ENCODE measurements at places on chromosomes 4 and X.
A peak's percentile ranks its signal among the peaks of the same experiment; 100 is the strongest.

DNA sequence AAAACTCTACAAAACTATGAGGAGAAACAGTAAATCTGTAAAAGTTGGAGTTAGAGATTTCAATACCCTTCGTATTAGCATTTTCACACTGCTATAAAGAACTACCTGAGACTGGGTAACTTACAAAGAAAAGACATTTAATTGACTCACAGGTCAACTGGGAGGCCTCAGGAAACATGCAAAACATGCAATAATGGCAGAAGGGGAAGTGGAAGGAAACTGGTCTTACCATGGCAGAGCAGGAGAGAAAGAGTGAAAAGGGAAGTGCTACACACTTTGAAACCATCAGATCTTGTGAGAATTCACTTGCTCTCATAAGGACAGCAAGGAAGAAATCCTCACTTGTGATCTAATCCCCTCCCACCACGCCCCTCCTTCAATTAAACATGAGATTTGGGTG is 949.9 kb downstream of the TECRL start:
- DNase-seq = peak; percentile 33

DNA sequence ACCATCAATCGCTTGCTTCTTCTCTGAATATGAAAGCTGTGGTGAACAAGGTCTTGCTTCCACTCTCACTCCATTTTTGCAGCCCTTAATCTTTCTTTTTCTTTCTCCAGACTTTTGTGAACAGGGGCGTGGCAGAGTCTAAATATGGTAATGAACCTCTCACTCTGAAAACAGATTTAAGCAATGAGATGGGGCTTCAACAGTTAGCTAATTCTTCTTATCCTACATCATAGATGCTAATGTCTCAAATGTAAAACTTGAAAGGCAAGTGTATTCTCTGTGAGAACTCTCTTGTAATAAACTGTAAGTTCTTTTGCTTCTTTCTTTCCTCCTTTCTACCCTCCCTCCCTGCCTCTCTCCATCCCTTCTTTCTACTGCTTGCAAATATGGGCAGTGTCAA is 106.5 kb upstream of the ANK2 start:
- DNase-seq = no peak

- no peak for DNase-seq
Measured at GRCh38 chr4:112975567-112976355, 73.7 kb upstream of the ANK2 start.

DNA sequence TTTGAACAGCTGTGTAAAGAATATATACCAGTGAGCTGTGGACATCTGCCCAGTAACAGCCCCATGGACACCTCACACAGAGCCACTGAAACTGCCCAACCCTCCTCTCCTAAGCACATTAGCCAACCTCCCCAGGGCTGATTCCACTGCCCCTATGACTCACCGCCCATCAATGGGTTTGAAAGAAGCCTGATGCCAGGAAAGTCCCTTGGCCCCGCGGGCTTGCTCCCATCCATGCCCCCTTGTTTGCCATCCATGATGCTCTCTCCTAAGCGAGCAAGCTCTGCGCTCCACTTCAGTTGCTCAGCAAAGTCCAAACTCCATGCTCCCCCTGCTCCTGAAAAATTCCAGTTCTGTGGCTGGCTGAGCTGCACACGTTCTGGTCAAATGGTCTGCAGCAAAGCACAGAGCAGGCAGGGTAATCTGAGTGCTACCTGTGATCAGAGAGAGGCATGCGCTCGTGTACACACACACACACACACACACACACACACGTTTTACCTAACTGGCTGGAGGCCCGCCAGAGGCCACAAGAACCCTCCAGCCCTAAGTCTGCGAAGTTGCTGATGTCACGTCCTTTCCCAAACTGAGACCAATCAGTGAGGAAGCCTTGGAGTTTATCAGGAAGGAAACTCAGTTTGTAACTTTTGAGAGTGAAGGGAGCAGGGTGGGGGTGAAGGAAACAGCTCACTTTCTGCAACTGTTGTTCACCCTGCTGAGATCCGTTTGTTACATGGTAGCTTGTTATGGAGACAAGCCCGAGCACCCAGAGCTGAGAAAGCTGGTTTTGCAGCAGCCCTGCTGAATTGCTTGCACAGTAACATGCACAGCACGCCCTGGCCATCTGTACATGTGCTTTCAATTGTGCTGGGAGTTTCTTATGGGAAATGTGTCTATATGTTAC is at the start of gene ASB9:
TSS of gene ASB9 (minus strand) at position 466 of the 904 bp plus-strand sequence. CDS start at position 257, 209 bp downstream.
- no peak for DNase-seq

- peak; percentile 78 for DNase-seq
Measured at GRCh38 chrX:53435997-53436396, 1.8 kb upstream of the HSD17B10 start.

- no peak for DNase-seq
Measured at GRCh38 chr4:110705440-110705782, 82.5 kb upstream of the PITX2 start.

DNA sequence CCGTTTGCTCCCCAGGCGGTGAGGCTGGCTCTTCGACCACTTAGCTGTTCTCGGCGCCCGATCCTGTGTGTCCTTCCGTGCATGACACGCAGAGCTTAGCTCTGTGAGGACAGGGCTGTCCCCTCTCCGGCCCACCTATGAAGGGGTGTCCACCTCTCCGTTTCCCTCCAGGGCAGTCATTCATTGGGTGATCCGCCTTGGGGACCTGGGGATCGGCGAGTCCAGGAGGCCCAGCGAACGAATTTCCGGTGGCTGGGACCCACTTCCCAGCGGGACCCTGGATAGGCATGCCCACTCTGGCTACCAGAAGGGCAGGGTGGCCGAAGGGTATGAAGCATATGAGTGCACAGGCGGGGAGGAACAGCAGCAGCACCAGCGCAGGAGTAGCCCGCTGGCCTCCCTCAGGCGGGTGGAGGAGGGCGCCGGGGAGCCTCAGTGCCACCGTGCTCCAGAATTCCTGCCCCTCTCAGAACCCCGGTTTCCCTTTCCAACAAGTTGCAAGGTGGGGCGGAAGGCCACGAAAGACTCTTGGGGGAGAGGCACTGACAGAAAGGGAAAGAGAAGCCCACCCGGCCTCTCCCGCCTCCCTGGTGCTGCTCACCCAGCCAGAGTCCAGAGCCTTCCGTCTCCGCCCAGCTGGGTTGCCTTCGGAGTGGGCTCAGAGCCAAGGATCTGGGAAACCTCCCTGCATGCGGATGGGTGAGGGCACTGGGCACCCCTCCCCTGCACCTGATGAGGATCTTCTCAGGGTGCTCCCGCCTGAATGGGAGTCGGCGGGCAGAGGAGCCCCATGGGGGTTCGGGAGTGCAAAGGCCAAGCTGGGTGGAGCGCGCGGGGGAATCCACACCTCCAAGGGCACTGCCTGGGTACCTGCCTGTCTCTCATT is 8.6 kb downstream of the HMX1 start:
- no peak for DNase-seq

- peak; percentile 7 for DNase-seq
Measured at GRCh38 chrX:14073071-14073470, 43.4 kb upstream of the GEMIN8 start.

- DNase-seq = no peak
Measured at GRCh38 chr4:118911238-118911703, 22.6 kb downstream of the SYNPO2 start.

DNA sequence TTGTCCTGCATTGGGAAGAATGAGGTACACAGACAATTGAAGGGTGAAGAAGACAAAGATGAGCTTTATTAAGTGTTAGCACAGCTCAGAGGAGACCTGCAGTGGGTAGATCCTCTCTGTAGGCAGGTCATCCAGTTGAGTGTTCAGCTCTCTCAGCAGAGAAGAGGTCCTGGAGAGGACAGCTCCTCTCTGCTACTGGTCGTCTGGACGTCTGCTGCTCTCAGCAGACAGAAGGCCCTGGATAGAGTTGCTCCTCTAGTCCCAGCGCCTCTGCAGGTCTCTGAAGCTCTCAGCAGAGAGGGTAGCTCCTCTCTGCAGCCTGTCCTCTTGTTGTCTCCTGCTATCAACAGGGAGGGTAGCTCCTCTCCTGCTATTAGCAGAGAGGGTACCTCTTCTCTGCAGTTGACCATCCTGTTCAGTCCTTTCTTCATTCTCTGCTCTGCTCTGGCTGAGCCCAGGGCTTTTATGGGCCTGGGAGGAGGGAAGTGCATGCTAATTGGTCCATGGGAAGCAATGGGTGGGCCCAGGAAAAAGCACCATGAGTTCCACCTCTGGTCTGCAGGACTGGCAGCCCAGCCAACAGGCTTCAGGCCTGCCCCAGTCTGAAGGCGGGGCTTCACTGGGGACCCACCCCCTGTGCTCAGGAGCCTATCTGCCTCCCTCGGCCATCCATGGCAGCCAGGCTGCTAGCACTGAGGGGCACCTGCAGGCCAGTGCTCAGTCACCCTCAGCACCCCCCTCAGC is 54.1 kb upstream of the IBSP start:
- no peak for DNase-seq

GRCh38 chrX:46628460-46629371 is 55.2 kb downstream of the CHST7 start:
- DNase-seq = peak; percentile 59

DNA sequence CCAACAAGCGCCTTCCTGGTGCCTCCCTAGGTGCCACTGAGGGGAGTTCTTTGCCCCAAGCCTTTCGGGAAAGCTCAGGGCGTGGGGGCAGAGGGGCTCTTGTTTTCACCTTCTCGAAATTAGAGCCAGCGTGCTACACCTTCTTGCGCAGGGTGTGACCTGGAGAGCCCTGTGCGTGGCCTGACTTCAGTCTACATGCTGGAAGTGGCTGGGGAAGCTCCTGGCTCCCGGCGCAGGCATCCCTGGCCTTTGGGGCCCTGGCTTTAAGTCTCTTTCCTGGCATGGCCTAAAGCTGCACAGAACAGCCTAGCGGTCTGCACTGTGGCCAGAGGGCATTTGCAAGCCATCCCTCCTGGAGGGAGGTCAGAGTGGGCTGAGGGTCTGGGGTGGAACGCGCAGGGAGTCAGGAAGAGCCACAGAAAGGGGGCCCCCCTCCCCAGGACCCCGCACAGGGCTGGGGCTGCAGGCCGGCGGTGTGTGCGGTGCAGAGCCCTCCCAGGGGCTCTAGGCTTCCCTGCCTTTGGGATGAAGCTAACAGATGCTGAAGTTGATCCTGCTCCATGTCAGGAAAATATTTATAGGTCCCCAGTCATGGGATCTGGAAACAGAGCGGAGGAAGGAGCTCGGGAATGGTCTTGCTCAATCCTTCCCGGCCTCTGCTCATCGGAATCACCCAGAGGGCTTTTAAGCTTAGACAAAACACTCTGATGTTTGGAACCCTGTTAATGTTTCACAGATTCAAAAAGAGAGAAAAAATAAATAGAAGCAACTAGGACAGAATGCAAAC is 781 bp upstream of the SPON2 start:
- DNase-seq = no peak

DNA sequence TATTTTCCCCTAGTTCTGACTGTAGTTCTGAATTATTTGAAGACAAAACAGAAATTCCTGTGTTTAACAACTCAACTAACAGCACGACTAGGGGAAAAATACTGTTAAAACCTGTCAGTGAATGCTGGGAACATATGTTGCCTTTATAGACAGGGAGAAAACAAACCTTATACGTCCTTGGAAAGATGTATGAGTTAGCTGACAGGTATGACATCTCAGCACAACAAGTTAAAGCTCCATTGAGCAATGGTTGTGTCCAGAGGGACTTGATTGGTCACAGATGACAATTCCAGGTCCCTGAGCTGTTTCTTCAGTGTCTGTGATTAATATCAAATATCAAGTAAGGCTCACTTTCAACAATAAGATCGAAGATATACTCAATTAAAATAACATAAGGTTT is 58.2 kb upstream of the DDIT4L start:
- no peak for DNase-seq

DNA sequence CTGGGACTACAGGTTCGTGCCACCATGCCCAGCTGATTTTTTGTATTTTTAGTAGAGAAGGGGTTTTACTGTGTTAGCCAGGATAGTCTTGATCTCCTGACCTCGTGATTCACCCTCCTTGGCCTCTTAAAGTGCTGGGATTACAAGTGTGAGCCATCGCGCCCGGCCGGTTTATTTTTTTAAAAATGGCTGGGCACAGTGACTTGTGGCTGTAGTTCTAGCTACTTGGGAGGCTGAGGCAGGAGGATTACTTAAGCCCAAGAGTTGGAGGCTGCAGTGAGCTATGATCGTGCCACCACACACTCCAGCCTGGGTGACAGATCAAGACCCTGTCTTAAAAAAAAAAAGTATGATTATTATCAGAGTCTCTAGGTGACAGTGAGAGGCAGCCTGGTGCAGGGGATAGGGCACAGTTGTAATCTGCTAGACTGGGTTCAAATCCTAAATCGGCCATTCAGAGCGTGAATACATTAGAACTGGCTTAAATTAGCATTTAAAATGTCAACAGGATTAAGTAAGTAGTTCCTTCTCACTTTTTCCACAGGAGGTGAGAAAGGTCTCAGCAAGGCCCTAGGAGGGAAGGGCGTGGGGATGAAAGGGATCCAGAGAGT is 435 bp upstream of the MGST2 start:
- DNase-seq = no peak

- no peak for DNase-seq
Measured at GRCh38 chrX:2682565-2683177, 8.4 kb upstream of the CD99 start.

DNA sequence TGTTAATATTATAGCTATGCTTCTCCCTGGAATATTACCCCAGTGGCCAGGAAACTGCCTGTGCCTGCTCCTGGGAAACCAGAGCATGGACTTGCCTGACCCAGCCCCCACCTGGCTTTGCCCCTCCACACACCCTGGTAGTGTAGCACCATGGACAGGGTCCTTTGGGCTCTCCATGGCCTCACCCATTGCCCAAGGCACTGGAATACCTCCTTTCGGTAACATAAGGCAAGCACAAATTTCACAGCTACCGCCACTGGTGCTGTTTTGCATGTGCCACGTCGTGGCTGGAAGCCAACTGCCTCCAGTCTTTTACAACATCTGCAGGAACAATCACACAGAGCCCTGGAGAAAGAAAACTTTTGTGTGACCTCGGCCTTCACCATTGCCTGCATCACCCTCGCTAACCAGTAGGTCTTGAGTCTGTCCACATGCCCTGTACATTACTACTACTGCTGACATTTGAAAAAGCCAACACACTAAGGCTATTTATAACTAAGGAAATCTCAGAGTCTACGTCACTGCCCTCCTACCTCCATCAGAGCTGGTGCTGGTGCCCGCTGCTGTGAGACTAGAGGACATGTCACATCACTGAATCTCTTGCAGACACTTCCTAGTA is 47.7 kb downstream of the HPGD start:
- DNase-seq = no peak

DNA sequence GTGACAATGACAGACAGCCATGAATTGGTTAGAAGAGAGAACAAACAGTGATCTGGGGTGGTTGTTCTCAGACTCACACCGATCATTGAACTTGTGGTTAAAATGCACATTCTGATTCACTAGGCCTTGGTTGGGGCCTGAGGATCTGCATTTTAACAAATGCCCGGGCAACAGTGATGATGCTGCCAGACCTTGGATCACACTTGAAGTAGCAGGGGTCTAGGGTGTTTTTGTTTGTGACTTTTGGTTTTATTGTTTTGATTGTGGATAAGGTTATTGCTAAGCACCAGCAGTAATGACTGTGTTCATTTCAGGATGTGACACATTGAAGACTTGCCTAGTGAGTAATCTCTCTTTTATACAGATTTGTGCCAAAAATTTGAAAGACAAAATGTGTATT is 36.5 kb downstream of the TXLNG start:
- no peak for DNase-seq

- DNase-seq = no peak
Measured at GRCh38 chr4:31022702-31023101, 302.5 kb downstream of the PCDH7 start.

- peak; percentile 35 for DNase-seq
Measured at GRCh38 chrX:15143050-15143824, 126.6 kb downstream of the ASB9 start.

- no peak for DNase-seq
Measured at GRCh38 chr4:78757574-78757973, 18.6 kb upstream of the BMP2K start.

- no peak for DNase-seq
Measured at GRCh38 chr4:119479180-119479808, 149.3 kb downstream of the PDE5A start.

GRCh38 chr4:6781561-6781960 is 966 bp upstream of the KIAA0232 start:
- DNase-seq = no peak
